Foreskin fibroblast (primary cell): ENCODE measurements at places on chromosomes 11 and 22.

DNA sequence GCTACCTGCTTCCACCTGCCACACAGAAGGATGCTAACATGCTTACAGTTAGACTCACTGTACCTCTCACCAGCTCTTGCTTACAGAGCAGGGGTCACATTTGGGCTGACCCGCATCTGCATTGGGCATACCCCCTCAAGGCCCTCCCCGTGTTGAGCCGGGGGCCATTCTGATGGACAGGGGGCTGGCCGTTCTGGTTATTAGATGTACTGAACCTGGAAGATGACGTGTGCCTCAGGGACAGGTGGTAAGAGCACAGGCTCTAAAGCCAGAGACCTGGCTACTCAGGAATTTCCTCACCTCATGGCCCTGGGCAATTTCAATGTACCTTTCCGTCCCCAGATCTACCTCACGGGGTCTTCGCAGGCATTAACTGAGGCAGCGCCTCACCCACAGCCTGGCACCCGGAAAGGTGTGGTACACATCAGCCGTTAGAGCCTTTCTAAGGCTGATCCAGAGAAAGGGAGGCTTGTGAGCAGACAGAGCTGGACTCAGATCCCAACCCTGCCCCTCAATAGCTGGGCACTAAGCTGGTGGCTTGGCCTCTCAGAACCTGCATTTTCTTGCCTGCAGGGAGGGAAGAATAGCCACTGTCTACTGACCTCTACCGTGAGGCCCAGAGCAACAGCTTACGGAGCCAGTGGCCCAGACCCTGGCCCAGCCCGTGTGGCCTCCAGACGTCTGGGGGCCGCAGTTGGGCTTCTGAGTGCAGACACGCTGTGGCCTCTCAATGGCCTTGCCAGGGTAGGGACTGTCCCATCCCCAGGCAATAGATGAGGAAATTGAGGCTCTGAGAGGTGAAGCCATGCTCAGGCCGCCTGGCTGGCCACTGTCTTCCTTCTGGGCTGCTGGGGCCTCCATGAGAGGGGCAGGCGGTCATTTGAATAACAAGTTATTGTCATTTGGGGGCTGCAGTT is 100.6 kb downstream of the MORC2 start:
- no peak for DNase-seq

DNA sequence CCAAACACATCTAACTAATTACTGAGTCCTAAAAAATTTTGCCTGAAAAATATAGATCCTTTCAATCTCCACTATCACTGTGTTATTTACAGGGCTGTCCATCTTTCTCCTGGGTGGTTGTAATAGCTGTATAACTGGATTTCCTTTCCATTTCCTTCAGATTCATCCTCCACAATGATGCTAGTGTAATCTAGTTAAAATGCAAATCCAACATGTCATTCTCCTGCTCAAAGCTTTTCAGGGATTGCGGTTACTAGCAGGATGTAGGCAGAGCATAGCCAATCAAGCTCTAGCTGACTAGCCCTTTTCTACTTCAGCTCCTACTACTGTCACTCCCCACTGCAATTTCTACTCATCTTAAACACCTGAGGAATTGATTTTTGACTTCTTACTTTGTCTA is 283.0 kb downstream of the RAB38 start:
- no peak for DNase-seq

- DNase-seq: no peak
Measured at GRCh38 chr11:122717264-122717867, 61.8 kb downstream of the UBASH3B start.

- DNase-seq: no peak
Measured at GRCh38 chr22:20392983-20393704, 807 bp upstream of the ZNF74 start.

- DNase-seq: no peak
Measured at GRCh38 chr22:48380016-48380665, 1447.5 kb downstream of the BRD1 start.

DNA sequence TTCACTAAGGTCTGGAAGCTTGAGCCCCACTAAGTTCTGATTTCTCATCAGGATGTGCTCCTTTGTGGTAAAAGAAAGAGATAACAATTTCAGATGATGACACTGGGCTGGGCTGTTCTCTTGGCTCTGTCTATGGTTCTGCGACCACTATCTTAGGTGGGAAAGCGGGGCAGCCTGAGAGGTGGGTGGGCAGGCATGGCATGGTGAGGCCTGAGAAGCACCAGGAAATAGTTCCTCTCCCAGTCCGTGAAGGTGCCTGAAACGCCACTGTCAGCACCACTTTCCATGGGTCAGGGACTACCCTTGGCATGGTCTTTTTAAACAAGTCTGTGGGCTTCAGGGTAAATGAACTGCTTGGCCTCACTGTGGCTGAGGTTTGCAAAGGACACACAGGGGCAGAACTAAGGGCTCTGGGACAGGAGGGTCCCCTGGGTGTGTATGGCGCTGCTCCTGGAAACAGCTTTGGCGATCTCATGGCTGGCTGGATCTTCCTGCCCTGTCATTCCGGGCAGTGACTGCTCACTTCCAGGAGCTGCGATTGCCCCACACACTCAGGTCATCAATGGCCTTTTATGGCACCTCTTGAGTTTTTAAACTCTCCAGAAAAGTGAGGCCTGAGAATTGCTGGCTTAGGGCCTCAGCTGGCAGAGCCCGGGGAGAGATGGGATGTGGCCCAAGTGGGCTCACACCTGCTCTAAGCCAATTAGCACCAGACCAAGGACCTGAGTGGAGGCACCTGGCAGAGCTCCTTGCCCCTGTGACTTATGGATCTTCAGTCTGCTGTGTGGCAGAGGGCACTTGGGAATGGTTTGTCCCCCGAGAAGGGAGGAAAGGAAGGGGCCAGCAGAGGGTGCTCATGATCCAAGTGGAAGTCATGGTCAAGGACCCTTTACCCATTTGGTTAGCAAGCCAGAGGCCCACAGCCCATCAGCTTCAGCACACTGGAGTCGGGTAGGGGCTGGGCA is 55.6 kb upstream of the LYVE1 start:
- no peak for DNase-seq

DNA sequence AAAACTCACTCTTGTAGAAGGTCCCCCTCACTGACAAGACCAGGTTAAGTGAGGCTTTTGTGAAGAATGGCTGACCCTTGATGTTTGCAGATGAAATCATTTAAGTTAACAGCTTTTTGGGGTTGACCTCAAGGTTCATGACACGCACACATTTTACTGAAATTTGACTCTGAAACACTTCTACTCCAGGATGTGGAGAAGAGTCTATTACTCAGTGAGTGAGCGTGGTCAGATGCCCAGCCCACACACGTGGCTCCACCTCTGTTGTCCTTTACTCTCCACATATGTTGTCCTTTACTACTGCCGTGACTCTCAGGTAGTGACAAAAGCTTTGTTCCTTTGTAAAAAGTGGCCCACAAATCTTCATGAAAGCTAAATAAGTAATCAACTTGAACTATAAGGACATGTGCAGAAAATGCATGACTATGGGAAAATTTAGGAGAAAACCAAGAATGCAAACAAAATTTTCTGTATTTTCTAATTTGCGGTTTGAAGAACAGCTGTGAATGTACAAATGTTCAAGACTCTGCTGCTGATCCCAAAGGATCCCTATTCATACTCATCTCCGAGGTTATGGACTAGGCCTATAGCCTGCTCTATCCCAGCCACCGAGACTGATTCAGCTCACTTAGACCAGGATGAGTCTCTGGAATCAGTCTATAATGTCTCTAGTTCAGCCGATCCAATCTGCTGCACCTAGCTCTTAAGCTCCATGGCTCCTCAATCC is 22.4 kb downstream of the XRRA1 start:
- peak; percentile 86 for DNase-seq

GRCh38 chr11:57349491-57350274 is 11.5 kb downstream of the P2RX3 start:
- DNase-seq: peak; percentile 23

DNA sequence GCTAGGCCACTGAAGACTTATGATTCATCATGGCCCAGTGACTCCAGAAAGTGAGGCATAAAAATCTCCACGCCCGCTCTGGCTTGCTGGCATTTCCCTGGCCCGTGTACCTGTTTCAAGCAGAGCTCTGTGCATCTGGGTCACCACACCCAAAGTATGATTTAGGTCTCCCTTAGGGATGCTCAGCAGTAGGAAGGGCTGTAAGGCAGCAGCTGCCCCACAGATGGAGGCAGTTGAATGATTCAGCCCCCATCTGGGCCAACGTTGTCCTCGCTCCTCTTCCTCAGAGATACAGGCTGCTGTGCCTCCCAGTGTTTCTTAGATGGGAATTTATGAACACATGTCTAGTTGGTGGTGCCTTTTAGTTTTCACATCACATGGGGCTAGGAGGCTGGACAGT is 21.6 kb downstream of the GPR83 start:
- DNase-seq: no peak

- DNase-seq: no peak
Measured at GRCh38 chr11:16611926-16612565, 126.4 kb upstream of the C11orf58 start.

GRCh38 chr22:50302041-50302541 is 5.4 kb downstream of the PLXNB2 start:
- DNase-seq: peak; percentile 62

GRCh38 chr11:90700789-90701439 is 478.1 kb upstream of the CHORDC1 start:
- no peak for DNase-seq

DNA sequence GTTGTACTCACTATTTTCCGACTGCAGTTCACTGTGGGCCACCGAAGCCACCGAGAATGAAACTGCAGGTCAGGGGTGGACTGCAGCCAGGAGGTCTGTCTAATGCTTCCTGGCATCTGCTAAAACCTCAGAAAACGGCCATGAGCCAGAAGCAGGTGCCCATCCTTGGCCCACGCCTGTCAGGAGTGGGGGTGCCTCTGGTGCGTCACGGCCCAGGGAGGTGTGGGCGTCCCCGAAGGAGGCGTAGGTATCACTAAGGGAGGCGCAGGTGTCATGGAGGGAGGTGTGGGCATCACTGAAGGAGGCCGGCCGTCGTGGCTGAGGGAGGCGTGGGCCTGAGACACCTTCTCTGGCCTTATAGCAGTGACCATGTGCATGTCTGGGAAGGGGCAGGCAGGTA is 456.2 kb downstream of the TBC1D22A start:
- no peak for DNase-seq
